ENCODE measurements at places on chromosomes 1 and 21. TPM values are rescaled to one million over a fixed set of nuclear protein-coding genes. Genes with fewer than 3 reads are reported as not detected.

The CCDC27 gene
- total RNA-seq, result not detected

The CHD5 gene
- 1.0 TPM for total RNA-seq

The C1orf198 gene
- total RNA-seq, result 13.9 TPM

The VHLL gene
- total RNA-seq, result not detected

The RGS8 gene
- total RNA-seq, result not detected

The JAM2 gene
- total RNA-seq, result not detected

The KPNA6 gene
- total RNA-seq, result 18.1 TPM

The KCNAB2 gene
- total RNA-seq, result 8.5 TPM

The OR2T35 gene
- not detected for total RNA-seq

The MGST3 gene
- total RNA-seq, result 197 TPM

The NBL1 gene
- total RNA-seq, result 25.8 TPM

The RXFP4 gene
- total RNA-seq, result not detected

The F13B gene
- total RNA-seq, result not detected

The CTSE gene
- not detected for total RNA-seq

The ANP32E gene
- total RNA-seq, result 43.1 TPM

The ZBED6 gene
- 3.3 TPM for total RNA-seq

The COL16A1 gene
- total RNA-seq, result 5.5 TPM

The KIRREL1 gene
- total RNA-seq, result 31.3 TPM

The ABCG1 gene
- total RNA-seq, result 2.6 TPM

The SAMD11 gene
- total RNA-seq, result 36.1 TPM

The LCE3D gene
- total RNA-seq, result 1.3 TPM

The RYR2 gene
- 0.07 TPM for total RNA-seq

The CYP4Z1 gene
- total RNA-seq, result not detected

The LCE6A gene
- not detected for total RNA-seq

The REN gene
- not detected for total RNA-seq

The EFCAB7 gene
- 3.0 TPM for total RNA-seq

The GUCA2B gene
- not detected for total RNA-seq

The PAQR6 gene
- 3.6 TPM for total RNA-seq

The MOB3C gene
- total RNA-seq, result 4.8 TPM

The LCE2C gene
- not detected for total RNA-seq

The FBXO28 gene
- 26.5 TPM for total RNA-seq

The HLX gene
- total RNA-seq, result 5.5 TPM

The ABCA4 gene
- total RNA-seq, result 0.01 TPM

The FTCD gene
- total RNA-seq, result not detected

The AIRE gene
- not detected for total RNA-seq

The NT5C1A gene
- total RNA-seq, result not detected

The TSPEAR gene
- not detected for total RNA-seq

The NBPF6 gene
- not detected for total RNA-seq

The CDKN2C gene
- total RNA-seq, result 12.7 TPM

The ADARB1 gene
- 5.0 TPM for total RNA-seq

The SPRR4 gene
- total RNA-seq, result not detected

The CELA3A gene
- not detected for total RNA-seq

The POMGNT1 gene
- 44.7 TPM for total RNA-seq

The KRTAP22-1 gene
- total RNA-seq, result not detected

The S100A2 gene
- total RNA-seq, result 17.0 TPM

The PRCC gene
- 76.6 TPM for total RNA-seq

The RGSL1 gene
- total RNA-seq, result not detected

The PKP1 gene
- total RNA-seq, result 0.08 TPM

The GIPC2 gene
- total RNA-seq, result not detected

The C1orf141 gene
- not detected for total RNA-seq

The CNTN2 gene
- not detected for total RNA-seq

The SPATA45 gene
- total RNA-seq, result not detected

The UBE2U gene
- total RNA-seq, result not detected

The LCK gene
- total RNA-seq, result not detected

The CRNN gene
- total RNA-seq, result not detected

The UMODL1 gene
- not detected for total RNA-seq

The GPA33 gene
- total RNA-seq, result not detected

The NBPF9 gene
- total RNA-seq, result 14.6 TPM

The FMN2 gene
- total RNA-seq, result 2.8 TPM
